ENCODE measurements at places on chromosomes 2 and 18. TPM values are rescaled to one million over a fixed set of nuclear protein-coding genes. Genes with fewer than 3 reads are reported as not detected.

- no peaks in the 10 kb centered on the region for H3K4me1 ChIP-seq
- peaks cover 7% of the 10 kb centered on the region for H3K27me3 ChIP-seq
- no peak overlapping the region for H3K27ac ChIP-seq
- H3K36me3 ChIP-seq = peaks cover 20% of the 10 kb centered on the region
- DNase-seq = no peak
These were observed 28.5 kb downstream of the SEMA4F start for GRCh38 chr2:74682501-74682900.

GRCh38 chr18:58373481-58373880 is 255.4 kb downstream of the ALPK2 start:
- H3K4me1 ChIP-seq = peaks cover 5% of the 10 kb centered on the region
- H3K4me3 ChIP-seq = no peak overlapping the region
- peaks cover 66% of the 10 kb centered on the region for H3K36me3 ChIP-seq
- no peak for DNase-seq
- H3K27ac ChIP-seq = no peak overlapping the region

- no peaks in the 10 kb centered on the region for H3K36me3 ChIP-seq
- H3K4me1 ChIP-seq = no peaks in the 10 kb centered on the region
- no peaks in the 10 kb centered on the region for H3K27me3 ChIP-seq
- no peak overlapping the region for H3K27ac ChIP-seq
These were observed 343.8 kb downstream of the TXNL1 start for GRCh38 chr18:56294484-56295183.

DNA sequence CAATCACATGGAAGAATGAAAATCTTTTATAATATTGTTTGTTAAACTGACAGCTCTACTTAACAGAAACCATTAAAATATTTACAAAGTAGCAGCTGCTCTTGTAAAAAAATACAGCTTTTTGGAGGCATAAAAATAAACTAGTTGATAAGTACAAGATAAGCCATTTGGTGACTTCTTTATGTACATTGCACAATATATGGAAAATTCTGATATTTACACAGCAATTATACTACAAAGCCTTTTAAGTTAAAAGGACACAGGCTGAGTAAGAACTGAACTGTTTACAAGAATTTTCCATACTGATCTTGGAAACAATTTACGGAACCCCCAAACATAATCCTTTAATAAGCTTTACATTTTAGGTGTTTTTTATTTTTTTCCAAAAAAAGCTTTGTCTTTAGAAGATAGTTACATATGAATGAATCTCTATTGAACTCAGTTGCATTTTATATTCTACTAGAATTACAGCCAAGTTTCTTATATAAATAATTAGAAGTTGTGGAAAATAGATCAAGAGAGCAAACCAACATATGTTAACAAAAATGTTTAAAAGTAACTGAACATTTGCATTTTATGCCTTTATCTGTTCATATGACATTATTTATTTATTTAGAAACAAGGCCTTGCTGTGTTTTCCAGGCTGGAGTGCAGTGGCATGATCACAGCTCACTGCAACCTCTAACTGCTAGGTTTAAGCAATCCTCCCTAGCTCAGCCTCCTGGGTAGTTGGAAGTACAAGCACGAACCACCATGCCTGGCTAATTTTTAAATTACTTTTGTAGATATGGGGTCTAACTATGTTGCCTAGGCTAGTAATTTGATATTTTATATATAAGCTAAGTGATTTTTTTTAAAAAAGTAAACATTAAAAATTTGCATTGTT is 142.5 kb downstream of the OTX1 start:
- peaks cover 6% of the 10 kb centered on the region for H3K4me1 ChIP-seq
- no peak overlapping the region for H3K4me3 ChIP-seq
- no peaks in the 10 kb centered on the region for H3K27me3 ChIP-seq
- no peak overlapping the region for H3K27ac ChIP-seq
- peaks cover 14% of the 10 kb centered on the region for H3K36me3 ChIP-seq

- no peaks in the 10 kb centered on the region for H3K4me1 ChIP-seq
- no peak overlapping the region for H3K27ac ChIP-seq
- no peak for DNase-seq
- H3K27me3 ChIP-seq = no peaks in the 10 kb centered on the region
- H3K36me3 ChIP-seq = no peaks in the 10 kb centered on the region
- no peak overlapping the region for H3K4me3 ChIP-seq
These were observed 460.4 kb downstream of the MBD2 start for GRCh38 chr18:53764086-53764485.

- DNase-seq = peak; percentile 41
- H3K4me3 ChIP-seq = no peak overlapping the region
- H3K27me3 ChIP-seq = no peaks in the 10 kb centered on the region
- no peaks in the 10 kb centered on the region for H3K36me3 ChIP-seq
- no peaks in the 10 kb centered on the region for H3K4me1 ChIP-seq
These were observed 300.0 kb upstream of the SMIM21 start for GRCh38 chr18:75727456-75727855.

DNA sequence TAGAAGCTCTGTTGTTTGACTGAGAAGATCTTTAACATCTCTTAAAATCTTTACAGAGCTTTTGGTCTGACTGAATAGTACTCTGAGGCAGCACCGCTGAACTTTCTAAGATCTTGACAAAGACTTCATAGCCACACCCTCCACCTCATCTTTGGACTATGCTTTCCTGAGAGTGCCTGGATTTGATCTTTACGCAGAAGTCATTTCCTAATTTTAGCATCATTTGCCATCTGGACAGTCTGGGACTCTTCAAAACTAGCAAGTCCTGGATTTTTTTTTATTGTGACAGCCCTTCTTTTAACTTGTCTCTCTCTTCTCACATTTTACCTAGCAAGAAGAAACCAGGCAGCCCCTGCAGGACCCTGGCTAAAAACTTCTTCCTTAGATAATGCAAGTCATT is 188.8 kb downstream of the CTIF start:
- peaks cover 15% of the 10 kb centered on the region for H3K36me3 ChIP-seq
- H3K27me3 ChIP-seq = peaks cover 18% of the 10 kb centered on the region
- H3K4me1 ChIP-seq = peaks cover 2% of the 10 kb centered on the region
- no peak for DNase-seq
- H3K4me3 ChIP-seq = no peak overlapping the region

GRCh38 chr18:54257015-54257414 is 12.3 kb upstream of the POLI start:
- H3K27ac ChIP-seq = no peak overlapping the region
- H3K4me1 ChIP-seq = peaks cover 49% of the 10 kb centered on the region
- no peak overlapping the region for H3K4me3 ChIP-seq
- DNase-seq = no peak

DNA sequence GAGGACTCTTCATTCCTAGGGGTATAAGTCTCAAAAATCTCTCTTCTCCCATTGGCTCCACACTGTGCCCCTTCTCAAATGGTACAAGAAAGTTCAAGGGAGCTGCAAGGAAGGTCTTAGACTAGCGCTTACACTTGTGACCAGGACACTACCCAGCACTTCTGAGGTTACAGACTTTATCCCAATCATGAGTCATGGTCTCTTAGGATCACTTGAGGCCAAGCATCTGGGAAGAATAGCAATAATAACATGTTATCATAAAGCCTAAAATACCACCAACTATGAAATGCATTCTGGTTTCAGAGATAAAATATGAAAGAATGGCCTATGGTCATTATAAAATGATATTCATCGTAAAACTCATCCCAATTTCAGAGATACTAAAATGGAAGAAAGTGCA is 309.9 kb upstream of the PKDCC start:
- no peak overlapping the region for H3K4me3 ChIP-seq
- H3K27ac ChIP-seq = no peak overlapping the region
- no peaks in the 10 kb centered on the region for H3K27me3 ChIP-seq
- DNase-seq = no peak
- no peaks in the 10 kb centered on the region for H3K4me1 ChIP-seq
- no peaks in the 10 kb centered on the region for H3K36me3 ChIP-seq

DNA sequence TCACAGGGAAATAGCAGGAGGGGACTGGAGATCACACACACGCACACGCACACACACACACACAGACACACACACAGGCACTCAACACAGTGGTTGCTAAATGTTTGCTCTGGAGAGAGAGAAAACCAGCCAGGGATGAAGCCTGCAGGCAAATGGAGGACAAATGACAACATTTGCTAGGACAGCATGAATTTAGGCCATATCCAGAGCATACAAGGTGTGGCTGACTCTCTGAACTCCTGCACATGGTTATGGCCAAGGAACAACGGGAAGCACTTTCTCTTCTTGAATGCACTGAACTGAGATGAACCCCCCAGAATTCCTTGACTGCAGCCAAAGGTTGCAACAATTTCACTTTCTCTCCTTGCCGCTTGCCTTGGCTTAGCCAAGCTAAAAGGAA is 230.0 kb upstream of the RASGRP3 start:
- no peak for DNase-seq
- H3K27ac ChIP-seq = no peak overlapping the region
- H3K4me1 ChIP-seq = peaks cover 10% of the 10 kb centered on the region

DNA sequence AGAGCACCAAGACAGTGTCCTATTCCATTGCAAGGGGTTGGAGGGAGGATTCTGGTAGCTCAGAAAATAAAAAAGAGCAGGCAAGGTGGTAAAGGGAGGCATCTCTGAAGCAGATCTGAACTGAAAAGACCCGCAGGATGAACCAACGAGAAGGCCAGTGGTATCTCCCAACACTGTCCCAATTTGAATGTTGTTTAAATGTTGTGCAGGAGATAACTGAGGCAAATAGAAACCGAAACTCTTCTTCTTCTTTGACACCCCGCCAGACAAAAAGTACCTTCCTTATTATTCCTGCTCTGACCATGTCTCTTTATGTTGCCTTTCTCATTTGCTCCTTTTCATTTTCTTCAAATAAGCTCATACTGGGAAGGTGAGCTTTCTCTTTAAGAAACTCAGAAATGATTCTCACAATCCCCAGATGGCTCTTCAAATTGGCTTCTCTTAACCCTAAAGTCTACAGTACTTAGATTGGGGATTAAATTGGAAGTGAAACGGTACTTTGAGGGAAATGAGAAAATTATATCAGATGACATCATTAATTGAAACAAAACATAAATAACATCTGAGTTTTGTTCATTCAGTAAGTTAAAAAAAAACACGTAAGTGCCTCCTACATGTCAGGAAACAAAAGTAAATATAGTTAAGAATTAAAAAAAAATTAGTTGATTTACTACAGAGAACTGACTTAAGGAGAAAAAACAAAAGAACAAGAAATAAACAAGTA is 143.6 kb downstream of the WDPCP start:
- no peak overlapping the region for H3K27ac ChIP-seq
- DNase-seq = no peak
- peaks cover 2% of the 10 kb centered on the region for H3K36me3 ChIP-seq

DNA sequence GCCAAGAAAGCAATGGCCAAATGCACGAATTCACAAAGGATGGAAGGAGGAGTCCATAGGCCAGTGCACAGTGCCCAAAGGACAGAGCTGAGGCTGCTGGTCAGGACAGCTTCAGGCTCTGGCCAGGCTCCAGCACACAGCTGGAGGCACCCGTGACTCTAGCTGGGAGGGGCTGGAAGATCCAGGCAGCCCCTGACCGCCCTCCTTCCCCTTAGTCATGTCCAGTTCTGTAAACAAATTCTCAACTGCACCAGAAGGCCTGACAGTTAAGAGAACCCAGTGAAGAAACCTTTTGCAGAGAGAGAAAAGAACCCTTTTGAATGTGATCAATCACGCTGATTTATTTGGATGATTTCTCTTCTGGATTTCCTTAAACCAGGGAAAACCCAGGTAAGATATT is 7.7 kb upstream of the YWHAQ start:
- H3K4me1 ChIP-seq = peaks cover 27% of the 10 kb centered on the region
- H3K4me3 ChIP-seq = no peak overlapping the region
- H3K27me3 ChIP-seq = peaks cover 2% of the 10 kb centered on the region
- DNase-seq = no peak

DNA sequence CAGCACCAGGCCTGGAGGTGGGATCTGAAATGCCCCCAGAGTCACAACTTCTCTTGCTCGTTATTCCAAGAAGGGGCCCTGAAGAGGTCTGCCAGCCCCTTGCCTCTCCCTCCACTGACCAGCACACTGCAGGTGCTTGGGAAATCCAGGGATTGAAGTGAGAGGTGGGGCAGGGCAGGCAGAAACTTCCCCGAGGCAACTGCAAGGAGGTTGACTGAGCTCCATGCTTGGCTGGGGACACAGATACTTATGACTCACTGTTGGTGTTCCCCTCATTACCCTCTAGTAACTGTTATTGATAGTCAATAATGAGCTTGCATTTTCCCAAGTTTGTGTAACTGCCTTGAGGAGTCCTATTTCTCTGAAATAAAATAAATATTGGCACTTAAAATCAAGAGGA is 47.5 kb downstream of the MARCO start:
- no peak overlapping the region for H3K4me3 ChIP-seq
- H3K36me3 ChIP-seq = no peaks in the 10 kb centered on the region
- peaks cover 80% of the 10 kb centered on the region for H3K27me3 ChIP-seq
- DNase-seq = peak; percentile 31
- H3K27ac ChIP-seq = no peak overlapping the region

GRCh38 chr18:28095041-28095440 is 81.9 kb downstream of the CDH2 start:
- peaks cover 5% of the 10 kb centered on the region for H3K36me3 ChIP-seq
- no peaks in the 10 kb centered on the region for H3K27me3 ChIP-seq
- peaks cover 8% of the 10 kb centered on the region for H3K4me1 ChIP-seq
- DNase-seq = no peak
- H3K4me3 ChIP-seq = no peak overlapping the region
- H3K27ac ChIP-seq = no peak overlapping the region

DNA sequence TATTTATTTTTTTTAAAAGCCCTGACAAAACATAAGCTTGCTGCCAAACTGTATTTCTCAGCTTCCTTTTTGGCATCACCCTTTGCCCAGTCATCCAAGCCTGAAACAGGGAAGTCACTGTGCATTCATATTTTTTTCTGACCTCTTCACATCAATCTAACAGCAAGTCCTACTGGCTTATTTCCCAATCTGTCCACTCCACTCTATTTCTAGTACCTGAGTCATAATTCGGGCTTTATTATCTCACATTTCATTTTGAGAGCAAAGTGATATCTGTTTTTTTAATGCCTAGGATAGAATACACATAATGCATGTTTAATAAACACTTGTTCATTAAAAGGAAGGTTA is 5.1 kb downstream of the HNMT start:
- H3K27me3 ChIP-seq = no peaks in the 10 kb centered on the region
- DNase-seq = no peak
- peaks cover 4% of the 10 kb centered on the region for H3K36me3 ChIP-seq
- no peak overlapping the region for H3K4me3 ChIP-seq

Gene LRRTM1
- total RNA-seq = 23.7 TPM

Gene BABAM2
- total RNA-seq = 43.5 TPM

Gene MYCN
- 69.1 TPM for total RNA-seq

Gene IL1R2
- total RNA-seq = not detected

Gene UGT1A4
- total RNA-seq = not detected

Gene KCNJ3
- 1.4 TPM for total RNA-seq

Gene SCN3A
- 0.11 TPM for total RNA-seq

Gene LRRC30
- total RNA-seq = not detected

Gene CROCC2
- total RNA-seq = 0.32 TPM

Gene CTAGE1
- 0.07 TPM for total RNA-seq

Gene RAPGEF4
- 24.7 TPM for total RNA-seq
